Activated naive CD4-positive, alpha-beta T cell treated with anti-CD3 and anti-CD28 coated beads, Interleukin-2, amount 50 U/mL, for 72 hours (primary cell): ENCODE measurements at places on chromosomes 1 and 21. TPM values are rescaled to one million over a fixed set of nuclear protein-coding genes. Genes with fewer than 3 reads are reported as not detected.

SH2D5 gene
- 0.66 TPM for total RNA-seq

GPR25 gene
- not detected for total RNA-seq

MYOG gene
- not detected for total RNA-seq

MCOLN3 gene
- 0.27 TPM for total RNA-seq

WDR47 gene
- total RNA-seq: 7.9 TPM

ENO1 gene
- total RNA-seq: 1,473 TPM

TMCC2 gene
- 17.2 TPM for total RNA-seq

OR2M3 gene
- not detected for total RNA-seq

DNA sequence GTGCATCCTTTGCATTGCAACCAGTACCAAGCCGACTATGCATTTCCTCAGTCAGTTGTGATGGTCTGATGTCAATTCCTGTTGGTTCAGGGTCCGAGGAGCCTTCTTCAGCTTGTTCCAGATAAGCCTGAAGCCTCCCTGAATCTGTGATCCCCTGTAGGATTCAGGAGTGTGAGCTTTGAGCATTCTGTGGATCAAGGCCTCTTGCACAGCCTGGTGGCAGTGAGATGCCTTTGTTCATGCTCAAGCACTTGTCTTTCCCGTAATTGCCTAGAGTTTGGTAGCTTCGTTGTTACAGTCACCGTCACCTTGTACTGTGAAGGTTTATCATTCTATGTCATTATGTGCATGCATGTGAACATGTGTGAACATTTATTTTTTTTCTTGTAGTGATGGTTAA is 103.5 kb downstream of the PBX1 start:
- no peak for DNase-seq

- no peak for DNase-seq
Observed at GRCh38 chr1:6275826-6276782, 15.2 kb upstream of the GPR153 start.

DNA sequence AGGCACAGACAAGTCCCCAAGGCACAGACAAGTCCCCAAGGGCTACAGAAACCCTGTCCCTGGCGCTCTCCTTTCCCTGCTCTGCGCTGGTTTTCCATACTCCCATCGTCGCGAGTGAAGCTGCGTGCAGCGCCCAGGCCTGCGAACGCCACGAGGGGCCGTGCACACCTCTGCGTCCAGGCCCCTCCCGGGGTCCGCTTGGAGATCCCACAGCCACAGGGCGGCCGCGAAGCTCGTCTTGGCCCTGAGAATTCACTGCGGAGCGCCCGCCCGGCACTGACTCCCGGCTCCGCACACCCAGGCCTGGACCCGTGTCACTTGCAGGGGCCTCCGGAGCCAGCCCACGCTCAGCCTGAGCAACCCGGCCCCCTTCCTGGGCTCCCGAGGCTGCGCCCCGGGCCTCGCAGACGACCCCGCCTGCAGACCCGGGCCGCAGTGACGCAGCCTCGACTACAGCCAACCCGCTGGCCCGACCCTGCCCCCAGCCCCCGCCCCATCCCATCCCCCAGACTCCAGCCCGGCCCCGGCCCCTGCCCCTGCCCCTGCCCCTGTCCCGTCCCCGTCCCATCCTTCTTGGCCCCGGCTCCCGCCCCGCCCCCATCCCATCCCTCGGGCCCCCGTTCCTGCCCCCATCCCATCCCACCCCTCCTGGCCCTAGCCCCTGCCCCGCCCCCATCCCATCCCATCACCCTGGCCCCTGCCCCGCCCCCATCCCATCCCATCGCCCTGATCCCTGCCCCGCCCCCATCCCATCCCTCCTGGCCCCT is 841 bp downstream of the POFUT2 start:
- DNase-seq: no peak

- DNase-seq: peak; percentile 48
Observed at GRCh38 chr1:229625071-229625914, 629 bp downstream of the TAF5L start.

DNA sequence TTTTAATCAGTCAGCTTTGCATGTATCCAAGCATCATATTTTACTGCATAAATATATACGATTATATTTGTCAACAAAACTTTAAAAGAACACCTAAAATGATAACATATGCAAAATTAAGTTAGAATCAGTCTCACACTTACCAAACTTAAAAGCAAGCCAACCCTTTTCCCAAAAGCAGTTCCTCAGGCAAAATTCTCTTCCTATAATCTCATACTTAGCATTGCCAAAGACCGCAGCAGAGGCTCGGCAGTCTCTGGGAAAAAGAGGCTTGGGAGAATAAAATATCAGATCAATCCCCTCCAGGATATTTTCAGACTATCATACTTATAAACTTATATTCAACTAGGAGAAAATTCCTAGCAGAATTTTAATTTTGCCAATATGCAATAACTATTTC is 93.2 kb upstream of the RGS18 start:
- no peak for DNase-seq

DNA sequence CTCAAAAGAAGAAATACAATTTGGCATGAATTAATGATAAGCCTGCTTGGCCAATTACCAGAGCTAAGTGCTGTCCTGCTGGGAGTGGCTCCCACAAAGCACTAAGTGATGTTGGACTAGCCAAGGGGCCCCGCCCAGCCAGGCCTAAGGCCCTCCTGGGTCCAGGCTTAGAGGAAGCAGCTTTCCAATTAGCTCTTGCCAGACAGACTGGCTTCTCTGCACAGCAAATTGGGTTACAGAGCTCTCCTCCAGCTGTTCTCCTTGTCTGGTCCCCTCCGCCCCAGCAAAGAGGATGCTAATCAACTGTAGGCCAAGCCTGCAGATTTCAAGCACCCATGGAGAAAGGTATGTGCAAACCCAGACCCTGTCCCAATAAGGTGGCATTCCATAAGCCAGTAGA is 151.9 kb downstream of the DMRTA2 start:
- DNase-seq: no peak

DNA sequence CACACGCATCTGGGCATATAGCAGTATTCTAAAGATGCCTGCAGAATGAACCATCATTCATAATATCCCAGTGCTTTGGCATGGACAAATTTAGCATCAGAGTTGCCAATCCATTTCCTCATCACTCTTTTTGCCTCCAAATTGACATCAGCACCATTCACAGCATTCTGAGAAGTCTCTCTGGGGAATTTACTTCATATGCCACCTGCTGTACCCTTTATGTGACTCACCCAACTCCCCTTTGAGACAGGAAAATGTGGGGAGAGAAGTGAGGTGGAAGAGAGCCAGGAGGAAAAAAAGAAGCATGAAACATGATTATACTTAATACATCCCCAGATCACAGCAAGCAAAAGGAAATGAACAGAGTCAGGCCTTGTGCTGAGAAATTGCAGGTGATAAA is 37.4 kb downstream of the RAB3B start:
- no peak for DNase-seq

- no peak for DNase-seq
Observed at GRCh38 chr1:2112280-2112701, 62.1 kb downstream of the PRKCZ start.

DNA sequence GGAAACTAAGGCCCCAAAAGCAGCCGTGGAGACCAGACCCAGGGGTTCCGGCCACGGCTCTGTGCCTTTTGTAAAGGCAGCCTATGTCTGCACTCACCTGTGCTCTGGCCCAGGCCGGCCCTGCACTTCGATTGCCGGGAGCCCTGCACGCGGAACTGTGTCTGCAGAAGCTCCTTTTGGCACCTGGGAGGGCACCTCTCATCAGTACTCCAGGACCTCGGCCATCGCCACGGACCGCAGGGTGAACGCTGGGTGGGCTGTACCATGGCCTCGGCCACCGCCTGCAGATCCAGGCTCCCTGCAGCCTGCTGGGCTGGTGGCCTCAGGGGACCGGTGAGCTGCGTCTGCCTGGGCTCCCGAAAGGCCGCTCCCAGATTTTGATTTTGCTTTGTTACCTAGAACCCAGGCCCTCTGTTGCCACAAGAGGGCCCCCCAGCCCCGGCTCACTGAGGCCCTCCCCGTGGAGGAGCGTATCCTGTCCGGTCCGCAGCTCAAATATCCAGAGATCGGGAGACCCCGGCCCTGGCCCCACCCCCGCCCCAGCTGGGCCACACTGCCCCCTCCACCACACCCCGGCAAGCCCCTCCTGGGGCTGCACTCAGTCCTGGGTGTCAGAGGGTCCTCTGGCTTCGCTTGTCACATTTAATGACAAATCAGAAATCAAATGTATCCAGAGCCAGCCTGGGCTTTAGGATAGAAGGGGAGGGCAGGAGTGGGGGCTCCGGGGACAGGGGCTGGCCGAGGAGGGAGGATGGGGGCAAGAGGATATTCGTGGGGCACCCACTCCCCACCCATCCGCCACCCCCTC is 60.2 kb upstream of the PDE9A start:
- peak; percentile 69 for DNase-seq

DNA sequence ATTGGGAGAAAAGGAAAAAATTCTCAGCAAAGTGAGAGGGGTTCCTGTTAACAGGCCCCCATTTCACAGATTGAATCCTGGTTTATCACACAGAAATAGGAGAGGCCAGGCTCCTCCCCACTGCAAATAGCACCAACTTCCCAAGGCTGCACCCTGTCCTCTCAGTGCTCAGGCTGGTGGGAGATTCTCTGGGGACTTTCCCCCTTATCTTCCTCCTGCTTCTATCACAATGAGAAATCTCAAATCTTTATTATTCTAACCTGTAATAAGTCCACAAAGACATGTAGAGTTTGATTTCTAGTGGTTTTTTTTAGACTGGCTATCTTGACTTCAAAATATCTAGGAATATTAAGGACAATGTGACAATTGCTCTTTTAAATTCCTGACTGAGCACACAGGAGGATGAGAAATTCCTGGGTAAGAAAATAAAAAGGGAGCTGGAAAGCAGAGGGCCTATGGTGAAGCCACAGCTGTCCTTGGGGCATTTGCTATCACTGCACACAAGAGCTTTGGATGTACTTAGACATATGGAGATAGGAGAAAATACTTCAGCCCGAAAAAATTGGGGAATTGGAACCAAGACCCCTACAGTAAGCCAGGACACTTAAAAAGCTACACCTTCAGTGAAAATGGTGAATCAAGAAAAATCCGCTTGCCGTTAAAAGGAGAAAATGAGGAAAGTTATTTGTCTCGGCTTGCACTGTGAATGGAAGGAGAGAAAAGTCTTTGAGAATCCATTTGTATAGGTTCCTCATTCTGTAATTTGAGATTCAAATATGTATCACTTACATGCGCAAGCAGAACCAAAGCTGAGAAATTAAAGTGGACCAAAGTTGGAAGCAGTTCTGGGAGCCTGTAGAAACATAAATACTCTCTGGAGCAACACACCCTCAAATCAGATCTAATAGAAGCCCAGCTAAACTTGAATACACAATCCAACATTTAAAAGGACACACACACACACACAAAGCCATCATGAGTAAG is 65.9 kb upstream of the C1orf105 start:
- DNase-seq: no peak

GRCh38 chr1:162185314-162186025 is 116.0 kb downstream of the NOS1AP start:
- DNase-seq: no peak

DNA sequence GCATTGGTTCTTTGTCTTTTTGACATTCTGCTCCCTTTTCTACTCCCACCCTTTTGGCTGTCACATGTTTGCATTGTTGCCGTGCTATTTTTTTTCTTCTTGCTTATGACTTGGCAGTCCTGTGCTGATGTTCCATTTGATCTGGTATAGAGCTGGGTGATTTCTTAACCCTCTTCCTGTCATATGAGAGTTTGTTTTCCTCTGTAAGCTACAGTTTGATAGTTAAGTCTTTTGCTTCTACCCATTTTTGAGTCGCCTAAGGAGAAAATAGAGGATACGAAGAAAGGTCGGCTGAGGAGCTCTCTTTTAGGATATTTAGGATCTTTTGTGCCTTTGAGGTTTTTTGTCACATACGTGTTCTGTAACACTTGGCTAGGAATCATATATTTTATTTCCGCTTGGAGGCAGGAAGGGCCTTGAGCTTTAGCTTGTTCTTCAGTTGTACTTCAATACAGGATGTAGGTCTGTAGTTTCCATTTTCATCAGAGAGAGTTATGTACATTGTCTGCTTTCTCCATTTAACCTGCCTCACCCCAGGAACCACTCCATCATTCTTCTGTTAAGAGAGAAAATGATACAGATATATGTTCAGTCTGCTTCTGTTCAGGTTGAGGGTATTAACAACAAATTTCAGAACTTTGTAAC is 150.7 kb downstream of the BACH1 start:
- no peak for DNase-seq

GRCh38 chr1:225361176-225361575 is 66.7 kb downstream of the LBR start:
- DNase-seq: no peak

DNA sequence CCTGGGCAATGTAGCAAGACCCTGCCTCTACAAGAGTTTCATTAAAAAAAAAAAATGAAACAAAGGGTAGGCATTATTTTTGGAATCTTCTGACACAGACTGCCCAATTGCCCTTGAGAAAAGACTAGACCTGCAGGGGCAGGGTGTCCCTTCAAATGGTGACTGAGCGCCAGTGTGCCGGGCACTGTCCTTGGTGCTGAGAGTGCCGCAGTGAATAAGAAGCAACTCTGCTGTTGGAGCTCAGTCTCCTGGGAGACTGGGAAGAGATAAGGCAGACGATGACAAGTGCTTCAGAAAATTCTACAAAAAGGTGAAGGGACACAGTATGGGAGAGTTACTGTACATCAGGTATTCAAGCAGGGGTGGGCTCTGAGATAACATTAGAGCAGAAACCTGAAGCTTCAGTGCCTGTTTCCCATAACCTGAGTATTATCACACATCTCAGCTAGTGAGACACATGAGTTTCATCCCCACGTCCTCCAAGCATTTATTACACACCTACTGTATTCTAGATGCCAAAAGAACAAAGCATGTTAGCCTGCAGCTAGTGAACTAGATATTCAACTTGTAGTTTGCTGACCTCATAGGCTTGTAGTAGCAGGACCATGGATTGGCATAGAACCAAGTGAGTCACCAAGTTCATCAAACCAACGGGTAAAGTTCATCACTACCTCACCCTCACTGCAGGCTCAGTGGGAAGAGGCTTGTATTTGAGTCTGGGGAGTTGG is 18.4 kb upstream of the RPL11 start:
- peak; percentile 21 for DNase-seq

- no peak for DNase-seq
Observed at GRCh38 chr1:75765697-75766355, 20.2 kb upstream of the RABGGTB start.

DNA sequence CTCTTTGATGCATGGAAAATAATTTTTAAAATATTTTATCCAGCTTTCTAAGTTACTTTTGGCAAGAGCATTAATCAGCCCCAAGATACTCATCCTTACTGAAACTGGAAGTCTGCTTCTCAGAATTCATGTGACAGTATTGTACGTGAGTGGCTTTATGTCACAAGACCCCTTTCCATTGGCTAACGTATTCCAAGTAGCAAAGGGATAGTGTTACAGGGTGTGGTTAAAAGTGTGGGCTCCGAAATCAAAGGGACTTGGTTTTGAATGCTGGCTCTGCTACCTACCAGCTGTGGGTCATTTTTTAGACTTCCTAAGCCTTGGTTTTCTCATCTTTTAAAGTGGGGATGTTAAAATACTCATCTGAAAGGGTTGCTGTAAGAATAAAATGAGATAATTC is 91.7 kb downstream of the RHOU start:
- no peak for DNase-seq

GRCh38 chr1:14732728-14733047 is 134.2 kb downstream of the KAZN start:
- no peak for DNase-seq

- peak; percentile 67 for DNase-seq
Observed at GRCh38 chr1:160400223-160400645, at the start of gene VANGL2. Gene VANGL2, plus strand, starts transcription at chr1:160400564. Its CDS starts 15,274 bp downstream, at chr1:160415838.
